ENCODE measurements at places on chromosomes 5 and 9.

DNA sequence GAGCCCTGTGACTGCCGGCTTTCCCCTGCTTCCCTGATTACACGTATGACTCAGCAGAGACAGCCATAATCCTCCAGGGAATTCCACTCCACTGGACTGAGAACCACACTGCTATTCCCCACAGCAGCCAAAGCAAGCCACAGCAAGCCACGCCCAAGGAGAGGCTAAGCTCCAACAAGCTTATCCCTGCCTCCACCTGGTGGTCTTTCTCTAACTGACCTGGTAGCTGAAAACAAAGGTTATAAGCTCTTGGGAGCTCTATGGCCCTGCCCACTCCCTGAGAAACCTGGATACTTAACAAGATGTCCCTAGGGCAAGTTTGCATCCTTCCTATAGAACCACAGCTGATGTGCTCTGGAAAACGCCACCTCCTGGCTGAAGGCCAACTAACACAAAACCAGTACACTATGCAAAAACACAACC lies 613.7 kb upstream of the CDH18 start:
- no peak for DNase-seq

DNA sequence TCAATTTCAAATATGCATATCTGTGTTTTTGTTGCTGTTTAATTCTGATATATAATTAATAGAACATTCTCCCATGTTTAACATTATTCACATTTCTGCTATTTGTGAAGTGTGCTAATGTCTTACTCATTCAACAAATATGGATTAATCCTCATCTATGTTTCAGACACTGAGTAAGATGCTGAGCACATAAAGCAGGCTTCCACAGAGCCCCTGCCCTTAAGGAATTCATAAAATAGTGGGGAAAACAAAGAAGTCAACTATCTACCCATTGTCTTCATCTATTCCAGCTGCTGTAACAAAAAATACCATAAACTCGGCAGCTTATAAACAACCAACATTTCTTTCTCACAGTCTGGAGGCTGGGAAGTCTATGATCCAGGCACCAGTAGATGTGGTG lies 333.3 kb downstream of the SEMA5A start:
- no peak for DNase-seq

GRCh38 chr5:151800532-151800931 lies 28.8 kb downstream of the G3BP1 start:
- no peak for DNase-seq

- DNase-seq, result no peak
Measured at GRCh38 chr5:39767916-39768315, 343.1 kb upstream of the DAB2 start.

GRCh38 chr9:107710546-107710945 lies 221.0 kb upstream of the KLF4 start:
- no peak for DNase-seq

DNA sequence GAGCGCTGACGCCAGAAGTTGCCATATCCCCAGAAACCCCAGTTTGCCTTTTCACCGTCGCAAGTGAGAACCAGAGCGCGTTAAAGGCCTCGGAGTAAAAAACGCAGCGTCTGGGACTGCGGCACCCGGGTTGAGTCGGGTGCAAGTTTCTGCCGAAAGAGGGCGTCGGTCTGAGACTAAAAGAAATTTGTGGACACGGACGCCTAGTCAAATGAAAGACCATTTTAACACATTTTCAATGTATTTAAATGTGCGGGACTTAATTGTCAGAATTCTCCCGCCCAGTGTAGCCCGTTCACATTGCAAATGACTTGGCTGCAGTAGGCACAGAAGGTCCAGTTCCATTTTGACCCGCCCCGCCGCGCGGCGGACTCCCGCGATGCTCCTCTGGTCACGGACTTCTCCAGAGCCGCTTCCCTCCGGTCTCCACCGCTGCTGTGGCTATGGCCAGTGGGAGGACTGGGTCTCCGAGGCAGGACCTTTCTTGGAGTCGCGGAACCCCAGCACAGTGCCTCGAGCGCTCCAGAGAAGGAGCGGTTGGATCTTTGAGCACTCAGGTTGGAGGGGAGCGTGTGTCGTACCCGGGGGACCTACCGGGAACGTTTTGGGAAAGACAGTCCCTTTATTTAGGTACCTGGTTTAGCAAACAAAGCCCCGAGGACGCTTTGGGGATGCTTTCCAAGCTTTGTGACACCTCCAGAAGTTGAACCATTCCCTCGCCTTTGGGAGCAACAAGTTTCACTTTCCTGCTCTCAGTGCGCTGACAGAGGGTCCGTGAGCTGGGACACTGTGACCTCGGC lies 1.2 kb upstream of the NPR3 start:
- peak; percentile 76 for DNase-seq

- no peak for DNase-seq
Measured at GRCh38 chr9:114851306-114851705, 45.5 kb upstream of the TNFSF15 start.

- no peak for DNase-seq
Measured at GRCh38 chr9:88071331-88071730, 66.9 kb downstream of the SPATA31C2 start.
